Stimulated activated CD4-positive, alpha-beta T cell treated with anti-CD3 and anti-CD28 coated beads, Interleukin-4, amount 100 ng/mL, for 4 hours (primary cell): ENCODE measurements at places on chromosomes 12 and 14.

GRCh38 chr14:24270537-24271133 is 762 bp downstream of the RABGGTA start:
- DNase-seq = no peak

DNA sequence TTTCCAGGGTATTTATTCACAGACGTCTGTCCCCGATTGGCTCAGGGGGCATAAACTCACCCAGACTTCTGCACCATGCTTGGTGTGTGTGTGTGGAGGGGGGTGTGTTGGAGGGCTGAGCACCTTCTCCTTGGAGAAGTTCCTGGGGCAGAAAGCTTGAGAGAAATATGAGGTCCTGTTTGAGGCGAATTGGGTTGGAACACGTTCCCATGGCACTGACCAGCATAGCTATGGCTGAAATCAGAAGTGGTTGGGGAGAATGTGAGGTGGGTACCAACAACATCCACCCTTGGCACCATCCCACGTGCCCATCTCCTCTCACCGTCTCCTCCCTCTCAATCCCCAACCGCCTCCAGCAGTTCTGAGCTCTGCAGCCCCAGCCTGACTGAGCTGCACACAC is 16.0 kb upstream of the GPATCH2L start:
- no peak for DNase-seq

GRCh38 chr12:13106666-13107065 is 3.2 kb upstream of the GSG1 start:
- DNase-seq = no peak

DNA sequence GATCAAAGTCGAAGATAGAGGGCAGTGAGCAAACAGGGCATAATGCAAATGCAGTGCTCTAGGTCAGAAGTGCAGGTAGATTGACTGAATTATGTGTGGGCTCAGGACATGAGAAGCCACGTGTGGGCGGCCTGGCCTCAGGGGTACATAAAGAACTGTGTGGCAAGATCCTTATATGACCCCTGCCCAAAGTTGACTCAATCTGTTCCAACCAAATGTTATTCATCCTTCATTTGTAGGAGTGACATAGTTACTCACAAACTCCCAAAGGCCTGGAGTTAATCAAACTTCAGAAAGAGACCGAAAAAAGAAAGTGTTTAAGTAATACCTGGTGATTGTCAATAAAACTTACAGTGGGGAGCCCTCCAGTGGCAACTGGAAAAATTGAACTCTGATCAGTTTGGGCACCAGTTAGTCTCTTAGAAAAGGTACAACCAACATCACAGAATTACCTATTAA is 150.4 kb upstream of the FAR2 start:
- no peak for DNase-seq

DNA sequence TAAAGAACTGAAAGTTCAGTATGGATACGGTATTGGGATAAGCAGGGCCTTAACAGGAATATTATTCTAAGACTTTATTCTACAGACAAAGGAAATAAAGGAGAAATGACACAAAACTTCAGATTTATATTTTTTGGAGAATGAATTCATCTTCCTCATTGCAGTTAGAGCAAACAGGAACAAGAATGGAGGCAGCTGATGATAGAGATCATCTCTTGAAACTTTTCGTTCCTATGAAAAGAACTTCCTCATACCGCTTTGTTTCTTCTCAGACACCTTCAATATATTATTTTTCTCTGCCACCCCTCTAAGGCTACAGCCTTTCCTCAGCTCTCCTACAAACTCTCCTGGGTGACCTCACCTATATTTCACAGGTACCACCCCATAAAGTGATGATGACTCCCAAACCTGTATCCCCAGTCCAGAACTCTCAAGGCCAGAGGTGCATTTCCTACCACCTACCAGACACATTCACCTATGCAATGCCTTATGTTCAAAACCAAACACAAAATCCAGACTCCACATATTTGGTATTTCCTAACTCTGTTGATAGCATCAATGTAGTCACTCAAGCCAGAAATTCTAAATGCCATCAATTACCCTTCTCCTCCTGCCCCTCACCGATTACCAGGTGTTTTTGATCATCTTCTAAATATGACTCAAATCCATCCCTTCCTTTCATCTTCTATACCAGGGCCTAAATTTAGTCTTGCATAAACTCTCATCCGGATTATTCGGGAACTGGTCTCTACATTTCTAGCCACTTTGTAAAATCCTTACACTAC is 7.4 kb downstream of the MAP4K5 start:
- DNase-seq = no peak

DNA sequence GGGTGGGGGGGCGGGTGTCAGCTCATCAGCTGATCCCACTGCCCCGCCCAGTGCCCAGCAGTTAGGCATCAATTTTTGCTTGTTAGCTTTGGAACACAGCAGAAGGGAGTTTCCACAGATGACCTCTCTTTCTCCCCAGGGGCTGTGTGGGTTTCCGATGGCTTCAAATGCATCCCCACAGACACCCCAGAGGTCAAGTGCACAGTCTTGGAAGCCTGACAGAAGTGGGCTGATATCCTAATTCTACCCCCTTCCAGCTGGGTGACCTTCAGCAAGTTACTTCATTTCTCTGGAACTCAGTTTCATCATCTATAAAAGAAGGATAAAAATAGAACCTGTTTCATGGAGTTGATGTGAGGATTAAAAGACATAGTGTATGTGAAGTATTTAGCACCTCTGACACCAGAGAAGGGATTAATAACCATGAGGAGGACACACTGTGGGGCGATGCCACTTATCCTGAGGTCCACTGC is 22.0 kb downstream of the TTC9 start:
- no peak for DNase-seq

GRCh38 chr14:99099051-99099787 is 172.8 kb downstream of the BCL11B start:
- no peak for DNase-seq
